ENCODE measurements at places on chromosomes 12 and 14. TPM values are rescaled to one million over a fixed set of nuclear protein-coding genes. Genes with fewer than 3 reads are reported as not detected.

DNA sequence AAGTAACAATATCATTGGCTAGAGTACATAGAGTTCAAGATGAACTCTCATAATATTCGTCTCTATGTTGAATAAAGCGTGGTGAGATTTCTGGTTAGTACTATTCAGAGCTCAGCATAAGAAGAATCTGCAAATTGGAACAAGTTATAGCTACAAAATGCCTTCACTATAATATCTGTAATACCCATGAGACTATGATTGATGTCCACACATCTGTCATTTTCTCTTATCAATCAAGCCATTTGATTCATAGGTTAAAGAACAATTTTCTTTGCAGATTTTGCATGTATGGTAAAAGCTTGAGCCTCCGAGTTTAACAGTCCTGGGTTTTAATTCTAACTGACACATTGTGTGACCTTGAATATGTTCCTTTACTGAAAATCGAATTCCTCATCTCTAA lies 1.4 kb downstream of the SOCS4 start:
- DNase-seq, result no peak

GRCh38 chr14:32072676-32073075 lies 4.4 kb upstream of the ARHGAP5 start:
- DNase-seq, result no peak

CCDC175 gene
- total RNA-seq, result not detected

DNA sequence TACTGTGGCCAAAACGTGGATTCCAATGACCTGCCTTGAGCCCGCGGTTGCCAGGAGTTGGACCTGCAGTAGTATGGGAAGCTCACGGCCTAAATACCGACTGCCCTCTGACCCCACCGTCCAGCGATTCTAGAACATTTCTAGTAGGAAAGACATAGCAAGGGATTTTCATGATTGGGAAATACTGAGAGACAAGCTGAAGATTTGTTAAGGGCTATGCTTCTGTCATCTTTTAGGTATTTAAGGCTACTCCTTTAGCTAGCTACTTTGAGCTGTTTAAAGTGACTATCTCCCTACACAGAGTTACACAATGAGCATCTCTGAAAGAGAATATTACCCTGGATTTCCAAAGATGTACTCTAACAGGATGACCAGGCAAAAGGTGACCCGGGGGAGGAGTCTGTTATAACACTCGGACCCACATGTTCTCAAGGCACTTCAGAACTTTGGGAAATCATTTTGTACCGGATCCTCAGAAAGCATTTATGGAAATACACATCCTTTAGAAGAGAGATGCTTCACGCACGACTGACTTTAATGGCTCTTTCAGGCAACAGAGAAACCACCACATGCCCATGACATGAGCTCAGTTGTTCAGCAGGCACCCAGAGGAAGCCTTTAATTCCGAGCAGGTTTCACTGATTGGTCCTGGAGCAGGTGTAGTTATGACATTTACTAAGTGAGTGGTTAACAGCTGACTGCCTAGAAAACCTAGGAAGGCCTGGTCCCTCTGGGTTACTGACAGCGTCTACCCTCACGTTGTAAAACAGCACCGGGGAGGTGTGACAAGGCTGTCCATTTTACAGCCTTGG lies 4.2 kb downstream of the BAG5 start:
- DNase-seq, result no peak

- DNase-seq, result no peak
These were observed 38.4 kb downstream of the AKAP6 start for GRCh38 chr14:32367516-32367915.

DNA sequence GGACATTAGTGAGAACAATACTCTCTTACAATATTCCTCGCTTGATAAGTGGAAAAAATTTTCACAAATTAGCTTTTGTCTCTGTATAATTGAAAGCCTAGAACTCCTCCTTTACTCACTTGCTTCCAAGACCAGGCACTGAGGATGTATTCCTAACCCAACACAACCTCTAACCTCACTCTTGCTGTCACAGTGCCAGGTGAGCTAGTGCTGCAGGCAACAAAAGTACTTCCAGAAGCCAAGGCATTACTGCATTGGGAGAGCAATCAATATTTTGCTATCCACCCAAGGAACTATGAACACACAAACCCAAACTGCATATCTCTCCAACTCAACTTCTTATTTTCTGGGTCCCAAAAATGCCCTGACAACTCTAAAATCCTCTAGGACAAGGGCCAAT lies 1081.0 kb downstream of the VRK1 start:
- no peak for DNase-seq

- no peak for DNase-seq
These were observed 72.9 kb downstream of the CRADD start for GRCh38 chr12:93750056-93750455.

GRCh38 chr12:67786086-67786485 lies 137.5 kb downstream of the DYRK2 start:
- DNase-seq, result no peak

DNA sequence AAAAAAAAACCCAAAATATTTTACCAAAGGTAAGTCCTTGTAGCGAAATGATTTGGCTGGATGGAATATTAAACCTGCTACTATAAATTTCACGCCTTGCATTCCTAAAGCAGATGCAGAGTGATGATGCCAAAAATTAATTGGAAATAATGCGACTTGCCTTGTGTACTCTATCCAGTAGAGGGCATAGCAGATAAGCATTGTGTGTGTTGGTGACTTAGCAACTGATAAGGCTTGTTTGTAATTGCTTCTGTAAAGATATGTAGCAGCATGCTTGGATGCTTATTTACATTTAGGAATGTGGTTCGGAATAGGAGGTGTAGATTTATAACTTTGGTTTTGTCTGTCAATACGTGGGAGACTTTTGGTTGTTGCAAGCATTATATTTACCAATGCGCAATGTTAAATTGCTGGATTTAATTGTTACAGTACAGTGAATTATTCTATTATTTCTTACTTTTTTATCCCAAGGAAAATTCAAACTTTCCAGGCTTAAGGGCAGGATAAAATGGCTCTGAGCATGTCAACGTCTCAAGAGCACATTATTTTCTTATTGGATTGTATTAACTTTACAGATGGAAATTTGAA lies 80.5 kb downstream of the TMEM260 start:
- no peak for DNase-seq

GCN1 gene
- total RNA-seq, result 33.3 TPM

DNA sequence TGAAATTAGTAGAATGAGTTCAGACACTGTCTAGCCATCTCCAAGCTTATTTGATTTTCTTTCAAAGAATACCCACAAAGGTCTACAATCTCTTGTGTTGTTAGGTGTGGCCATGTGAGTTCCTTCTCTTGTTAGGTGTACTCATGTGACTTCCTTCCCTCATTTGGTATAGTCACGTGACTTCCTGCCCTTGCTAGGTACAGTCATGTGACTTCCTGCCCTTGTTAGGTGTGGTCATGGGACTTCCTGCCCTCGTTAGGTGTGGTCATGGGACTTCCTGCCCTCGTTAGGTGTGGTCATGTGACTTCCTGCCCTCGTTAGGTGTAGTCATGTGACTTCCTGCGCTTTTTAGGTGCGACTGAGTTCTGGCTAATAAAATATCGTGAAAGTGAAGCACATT lies 179.6 kb downstream of the TMX1 start:
- DNase-seq, result no peak

GRCh38 chr12:88420457-88420856 lies 159.8 kb downstream of the KITLG start:
- DNase-seq, result no peak

EML5 gene
- 0.25 TPM for total RNA-seq

IAPP gene
- not detected for total RNA-seq

DNA sequence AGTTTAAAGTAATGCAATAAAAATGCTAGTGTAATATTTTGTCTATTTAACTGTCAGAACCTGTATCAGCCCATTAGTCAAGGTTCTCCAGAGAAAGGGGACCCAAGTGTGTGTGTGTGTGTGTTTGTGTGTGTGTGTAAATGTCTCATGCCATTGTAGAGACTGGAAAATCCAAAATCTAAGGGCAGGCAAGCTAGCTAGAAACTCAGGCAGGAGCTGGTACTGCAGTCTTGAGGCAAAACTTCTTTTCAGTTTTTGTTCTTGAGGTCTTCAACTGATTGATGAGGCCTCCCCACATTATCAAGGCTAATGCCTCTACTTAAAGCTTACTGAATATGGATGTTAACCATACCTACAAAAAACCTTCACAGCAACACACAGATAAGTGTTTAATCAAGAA lies 126.7 kb downstream of the PRKD1 start:
- no peak for DNase-seq

SLC6A13 gene
- 1.9 TPM for total RNA-seq

DNA sequence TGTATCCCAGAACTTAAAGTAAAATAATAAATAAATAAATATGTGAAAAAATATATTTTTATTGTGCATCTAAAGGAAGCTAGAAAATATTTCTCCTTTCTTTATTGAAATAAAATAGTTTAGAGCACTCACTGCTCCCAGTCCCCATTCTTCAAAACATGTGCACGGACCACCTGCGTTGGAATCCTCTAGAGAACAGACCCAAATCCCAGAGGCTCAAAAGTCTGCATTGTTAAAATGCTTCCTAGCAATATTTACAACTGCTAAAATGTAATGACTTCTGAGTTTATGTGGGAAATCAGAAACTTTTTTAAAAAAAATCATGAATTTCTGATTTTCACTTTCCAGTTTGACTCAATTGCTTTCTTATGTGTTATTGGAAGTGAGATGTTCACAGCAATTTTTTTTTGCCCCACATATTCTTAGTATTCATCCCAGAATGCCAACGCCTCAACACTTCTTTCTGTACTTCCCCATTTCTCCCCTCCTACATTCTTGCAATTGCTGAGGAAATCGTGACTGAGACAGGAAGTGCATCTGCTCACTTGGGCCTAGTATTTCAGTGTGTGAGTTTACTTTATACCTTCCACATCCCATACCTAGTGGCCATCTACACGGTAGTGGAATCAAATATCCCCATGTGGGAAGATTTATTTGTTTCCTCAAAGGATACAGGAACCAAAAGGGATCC lies 116.0 kb upstream of the FLRT2 start:
- no peak for DNase-seq

GRCh38 chr12:123387508-123388176 lies 3.7 kb downstream of the KMT5A start:
- DNase-seq, result no peak

KRT75 gene
- total RNA-seq, result not detected

DNA sequence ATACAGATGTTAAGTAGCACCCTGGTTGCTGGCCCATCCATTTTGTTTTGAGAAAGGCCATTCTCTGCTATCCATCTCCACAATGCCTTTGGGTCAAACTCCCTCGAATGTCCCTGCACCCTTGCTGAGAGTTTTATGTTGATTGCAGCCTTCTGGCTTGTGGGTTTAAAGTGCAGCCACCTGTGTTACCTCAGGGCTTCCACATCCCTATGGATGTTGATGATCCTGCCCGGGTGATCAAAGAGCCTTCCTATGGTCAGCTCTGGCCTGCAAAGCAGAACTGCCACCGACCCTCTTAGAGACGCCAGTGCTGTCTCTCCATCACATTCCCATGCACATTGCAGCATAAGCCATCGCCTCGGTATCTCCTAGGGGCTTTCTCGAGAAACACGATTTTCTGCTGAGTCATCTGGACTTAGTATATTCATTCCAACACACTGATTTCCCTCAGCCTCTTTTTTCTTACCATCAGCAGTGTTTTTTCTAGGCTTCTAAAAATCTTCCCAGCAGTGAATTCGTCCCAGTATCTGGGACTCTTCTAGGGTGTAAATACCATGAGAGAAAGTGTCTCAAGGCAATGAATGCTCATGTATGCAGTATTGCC lies 585.7 kb upstream of the TMEM132C start:
- DNase-seq, result no peak
